GM12865 (cell line): ENCODE measurements at places on chromosomes 1 and 21.

DNA sequence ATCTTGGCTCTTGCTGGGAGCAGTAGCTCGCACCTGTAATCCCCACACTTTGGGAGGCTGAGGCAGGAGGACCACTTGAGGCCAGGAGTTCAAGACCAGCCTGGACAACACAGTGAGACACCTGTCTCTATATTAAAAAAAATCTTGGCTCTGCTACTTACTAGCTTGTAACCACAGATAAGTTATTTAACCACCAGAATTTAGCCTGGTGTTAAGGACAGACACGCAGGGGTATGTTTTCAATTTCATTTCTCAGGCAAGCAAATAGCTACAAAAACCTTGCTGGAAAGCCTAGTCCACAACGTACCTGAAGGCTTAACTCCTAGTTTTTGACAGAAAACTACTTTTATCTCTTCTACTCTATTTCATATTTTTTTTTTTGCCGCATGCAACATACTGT lies 24.8 kb upstream of the GFI1 start:
- peak; percentile 52 for DNase-seq

DNA sequence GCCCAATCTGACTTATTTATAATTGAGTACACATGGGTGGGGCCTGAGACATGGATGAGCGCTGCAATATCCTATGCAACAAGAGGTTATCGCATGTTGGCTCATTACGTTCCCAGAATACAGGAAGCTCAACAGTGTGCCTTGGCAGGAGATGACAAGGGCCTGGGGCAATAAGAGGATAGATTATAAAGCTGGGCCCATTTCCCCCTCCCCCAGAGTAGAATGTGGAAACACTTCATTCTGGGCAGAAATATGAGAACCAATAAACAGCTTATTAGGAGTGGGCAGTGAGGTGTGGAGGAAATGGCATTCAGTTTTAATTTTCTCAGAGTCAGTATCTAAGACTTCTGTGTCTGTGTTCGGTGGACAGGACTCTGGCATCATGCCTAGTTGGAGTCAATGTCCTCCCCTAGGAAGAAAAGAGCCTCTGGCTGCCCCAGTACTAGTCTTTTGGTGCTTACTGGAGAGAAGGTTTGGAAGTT lies 92.8 kb downstream of the PIK3R3 start:
- no peak for DNase-seq

- no peak for DNase-seq
Measured at GRCh38 chr1:92458146-92458545, 28.6 kb downstream of the GFI1 start.

GRCh38 chr1:104671684-104672353 lies 922.1 kb downstream of the AMY1C start:
- DNase-seq, result no peak

DNA sequence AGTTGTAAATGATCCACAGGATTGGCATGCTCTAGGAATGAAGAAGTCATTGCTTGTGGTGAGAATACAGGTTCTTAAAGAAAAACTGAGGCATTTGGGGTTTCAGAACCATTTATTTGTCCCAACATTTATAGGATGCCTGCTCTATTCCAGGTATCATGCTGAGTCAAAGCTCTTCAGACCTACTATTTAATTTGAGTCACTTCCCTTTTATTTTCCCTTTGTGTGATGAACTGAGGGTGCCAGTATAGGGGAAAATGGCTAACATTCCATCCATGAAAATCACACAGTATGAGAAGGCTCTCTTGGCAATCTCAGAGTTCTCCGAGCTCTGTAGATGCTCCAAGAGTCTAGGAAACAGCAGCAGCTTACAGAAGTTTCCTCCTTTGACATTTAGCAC lies 110.4 kb downstream of the RNF220 start:
- DNase-seq, result no peak

GRCh38 chr1:93556291-93556690 lies 108.4 kb downstream of the FNBP1L start:
- DNase-seq, result no peak

- no peak for DNase-seq
Measured at GRCh38 chr1:209577346-209577745, 6.2 kb upstream of the CAMK1G start.

- DNase-seq, result no peak
Measured at GRCh38 chr1:208557046-208557722, 313.0 kb upstream of the PLXNA2 start.

GRCh38 chr1:224922404-224923164 lies 6.9 kb upstream of the DNAH14 start:
- peak; percentile 36 for DNase-seq

- no peak for DNase-seq
Measured at GRCh38 chr1:53276153-53276901, 38.0 kb upstream of the MAGOH start.

DNA sequence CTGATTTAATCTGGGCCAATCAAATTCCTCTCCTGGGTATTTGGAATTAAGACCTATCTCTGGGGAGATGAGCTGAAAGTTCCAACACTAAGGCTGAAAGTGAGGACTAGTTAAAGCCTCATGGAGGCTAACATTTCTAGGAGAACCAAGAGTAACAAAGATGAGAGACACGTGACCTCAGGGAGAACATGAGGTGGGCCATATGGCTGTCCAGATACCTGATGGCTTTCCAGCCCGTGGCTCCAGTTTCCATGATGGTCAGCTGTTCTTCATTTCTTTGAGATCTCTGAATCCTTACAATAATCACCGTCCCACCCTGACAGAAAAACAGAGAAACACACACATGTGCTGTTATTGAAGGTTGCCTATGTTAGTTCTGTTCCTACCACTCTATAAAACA lies 66.1 kb downstream of the LEPR start:
- no peak for DNase-seq

GRCh38 chr1:1198423-1199140 lies 7.8 kb downstream of the TNFRSF18 start:
- no peak for DNase-seq

- DNase-seq, result peak; percentile 96
Measured at GRCh38 chr1:2525920-2526823, at the start of gene PANK4. PANK4 (minus strand) TSS chr1:2526596; CDS start chr1:2526587, 9 bp downstream.

DNA sequence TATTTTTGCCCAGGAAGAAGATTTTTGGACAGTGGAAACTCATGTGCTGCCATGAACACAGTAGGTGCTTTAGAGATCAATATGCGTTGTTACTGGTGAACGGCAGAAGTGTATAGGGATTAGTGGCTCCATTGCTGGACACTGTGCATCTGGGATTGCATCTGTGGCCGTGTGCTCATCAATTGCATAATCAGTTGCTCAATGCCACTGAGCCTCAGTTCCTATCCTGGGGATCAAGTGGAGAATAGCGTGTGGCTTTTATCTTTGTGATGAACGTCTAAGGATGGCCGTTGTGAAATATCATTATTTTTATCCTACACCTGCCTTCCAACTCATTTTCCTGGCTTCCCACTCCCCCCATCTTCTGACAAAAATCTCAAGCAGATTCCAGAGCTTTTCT lies 5.4 kb downstream of the TNN start:
- no peak for DNase-seq

- DNase-seq, result no peak
Measured at GRCh38 chr1:213864091-213864490, 123.7 kb upstream of the PROX1 start.

- DNase-seq, result peak; percentile 18
Measured at GRCh38 chr1:182189535-182190066, 128.1 kb upstream of the ZNF648 start.
